CD4-positive, alpha-beta memory T cell (primary cell): ENCODE measurements at places on chromosomes 6 and 20. TPM values are rescaled to one million over a fixed set of nuclear protein-coding genes. Genes with fewer than 3 reads are reported as not detected.

Gene LCA5
- 0.06 TPM for polyA plus RNA-seq

DNA sequence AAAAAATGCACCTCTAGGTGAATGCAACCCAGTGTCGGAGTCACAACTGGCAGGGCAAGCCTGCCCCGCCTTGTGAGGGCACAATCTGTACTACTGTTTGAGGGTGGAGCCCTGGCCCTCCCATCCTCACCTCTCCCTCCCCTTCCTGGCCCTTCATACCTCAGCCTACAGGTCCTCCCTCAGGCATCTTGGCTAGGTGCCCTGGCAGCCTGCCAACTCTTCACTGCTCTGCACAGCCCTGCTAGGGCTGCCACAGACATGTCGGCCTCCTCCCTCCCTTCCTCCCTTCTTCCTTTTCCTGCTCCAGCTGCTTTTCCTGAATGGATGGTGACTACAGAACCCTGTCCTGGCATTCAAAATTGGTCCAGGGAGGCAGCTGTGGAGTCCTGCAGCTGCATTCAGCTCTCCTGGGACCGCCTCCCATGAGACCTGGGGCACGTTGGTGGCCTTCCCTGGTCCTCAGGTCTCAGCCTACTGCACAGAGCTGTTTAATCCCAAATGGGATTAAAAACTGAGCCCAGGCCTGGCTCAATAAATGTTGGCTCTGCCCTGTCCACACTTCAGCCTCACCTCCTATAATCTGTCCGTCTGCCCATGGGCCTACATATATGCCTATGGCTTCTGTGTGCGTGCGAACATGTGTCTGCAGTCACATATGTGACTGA is 52.7 kb downstream of the CDH22 start:
- DNase-seq: peak; percentile 16

Gene VSX1
- not detected for polyA plus RNA-seq

DNA sequence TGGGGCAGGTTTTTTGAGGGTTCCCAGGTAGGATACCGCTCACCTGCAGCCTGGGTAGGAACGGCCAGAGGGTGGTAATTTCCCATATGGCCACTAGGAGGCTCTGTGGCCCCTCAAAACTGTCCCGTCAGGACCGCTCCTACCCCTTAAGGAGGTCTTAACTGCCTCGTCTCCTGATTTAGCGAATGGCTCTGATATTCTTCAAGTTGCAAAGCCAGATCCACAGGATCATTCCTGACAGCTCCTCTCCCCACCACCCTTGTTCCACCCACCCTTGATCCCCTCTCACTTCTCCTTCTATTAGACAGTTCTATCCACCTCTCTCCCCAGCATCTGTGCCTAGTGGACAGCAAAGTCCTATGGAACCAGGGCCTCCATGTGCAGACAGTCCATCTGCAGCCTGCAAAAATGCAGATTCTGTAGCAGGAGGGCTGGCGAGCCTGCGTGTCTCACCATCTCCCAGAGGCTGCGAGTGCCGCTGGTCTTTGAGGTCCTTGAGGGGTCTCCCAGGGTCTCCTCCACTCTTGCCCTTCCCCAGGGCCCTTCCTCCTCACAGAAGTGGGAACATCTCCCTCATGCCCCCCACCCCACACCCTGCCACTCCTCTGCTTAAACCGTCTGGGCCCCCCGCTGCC is 34.3 kb upstream of the ZBP1 start:
- DNase-seq: peak; percentile 52

Gene RALGAPB
- polyA plus RNA-seq: 9.0 TPM

DNA sequence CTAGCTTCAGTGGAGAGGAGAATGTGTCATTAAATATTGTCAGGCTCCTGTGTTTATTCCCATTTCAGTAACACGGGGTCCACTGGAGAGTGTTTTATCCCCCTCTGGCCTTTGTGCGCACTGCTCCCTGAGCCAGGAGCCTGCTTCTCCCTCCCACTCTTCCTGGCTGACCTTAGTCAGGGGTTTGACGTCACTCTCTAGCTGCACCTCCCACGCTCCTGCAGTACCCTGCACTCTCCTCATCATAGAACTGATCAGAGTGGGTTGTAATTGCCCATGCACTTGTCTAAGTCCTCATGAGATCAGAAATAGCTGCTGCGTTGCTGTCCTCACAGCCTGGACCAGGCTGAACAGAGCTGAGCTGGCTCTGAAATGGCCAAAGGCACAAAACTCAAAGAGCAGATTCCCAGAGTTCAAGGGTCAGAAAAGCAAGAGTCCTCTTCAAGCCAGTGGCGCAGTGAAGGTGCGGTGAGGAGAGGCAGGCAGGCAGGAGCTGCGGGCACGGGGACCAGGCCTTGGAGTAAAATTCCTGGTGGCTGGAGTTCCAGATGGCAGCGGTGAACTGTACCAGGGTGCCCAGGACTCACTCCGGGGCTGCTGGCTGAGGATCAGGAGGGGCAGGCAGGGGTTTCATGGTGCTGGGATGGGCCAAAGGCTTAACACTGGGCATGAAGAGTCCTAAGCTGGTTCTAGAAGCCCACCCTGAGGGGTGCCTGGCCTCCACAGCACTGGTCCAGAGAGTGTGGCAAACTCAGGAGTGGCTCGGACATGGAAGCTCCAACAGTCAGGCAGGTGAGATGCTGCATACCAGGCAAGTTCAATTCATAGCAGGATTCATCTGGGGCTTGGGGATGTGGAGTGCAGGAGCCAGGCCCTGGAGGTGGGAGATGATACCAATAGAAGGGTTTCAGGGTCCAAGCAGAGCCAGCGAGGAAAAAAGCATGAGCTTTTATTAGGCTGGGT is 170.9 kb downstream of the SCP2D1 start:
- no peak for DNase-seq

Gene COL19A1
- 0.02 TPM for polyA plus RNA-seq

GRCh38 chr20:25309395-25310267 is 61.7 kb downstream of the PYGB start:
- no peak for DNase-seq

Gene IPCEF1
- 67.7 TPM for polyA plus RNA-seq
